ENCODE measurements at places on chromosomes 12 and 14.

GRCh38 chr12:89765959-89766824 is 57.6 kb upstream of the ATP2B1 start:
- no peak for DNase-seq

DNA sequence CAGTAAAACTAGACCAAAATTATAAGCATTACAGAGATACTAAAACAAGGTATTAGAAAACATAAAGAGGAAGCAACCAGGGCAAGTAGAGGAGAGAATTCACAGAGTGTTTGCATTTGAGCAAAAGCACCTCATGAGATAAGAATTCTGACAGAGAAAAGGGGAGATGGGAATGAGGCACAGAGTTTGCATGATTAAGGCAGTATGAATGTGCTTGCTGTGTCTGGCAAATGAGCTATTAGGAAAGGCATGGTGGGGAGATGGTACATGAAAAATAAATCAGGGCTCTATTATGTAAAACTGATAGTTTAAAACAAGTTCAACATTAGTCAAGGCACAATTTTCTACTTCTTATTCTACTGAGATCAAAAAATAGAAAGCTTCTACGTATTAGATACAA is 23.1 kb downstream of the GARIN6 start:
- no peak for DNase-seq

DNA sequence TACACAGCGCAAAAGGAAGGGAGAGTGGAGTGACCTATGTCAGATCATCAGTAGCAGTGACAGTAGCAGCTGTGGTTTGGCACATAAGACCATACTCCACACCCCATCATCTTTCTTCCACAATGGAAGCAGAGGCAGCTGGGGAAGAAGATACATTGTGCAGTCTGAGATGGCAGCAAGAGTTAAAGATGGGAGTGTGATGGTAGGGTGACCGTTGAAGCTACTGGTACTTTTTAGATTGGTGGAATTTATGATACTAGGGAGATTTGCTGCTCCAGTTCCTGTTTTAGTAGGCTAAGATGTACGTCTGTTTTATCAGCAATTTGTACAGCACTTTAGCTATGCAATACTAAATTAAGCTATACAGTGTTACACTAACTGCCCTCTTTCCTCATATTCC is 291.0 kb downstream of the FUT8 start:
- no peak for DNase-seq

GRCh38 chr14:91367173-91368171 is 50.1 kb downstream of the CCDC88C start:
- DNase-seq, result no peak

DNA sequence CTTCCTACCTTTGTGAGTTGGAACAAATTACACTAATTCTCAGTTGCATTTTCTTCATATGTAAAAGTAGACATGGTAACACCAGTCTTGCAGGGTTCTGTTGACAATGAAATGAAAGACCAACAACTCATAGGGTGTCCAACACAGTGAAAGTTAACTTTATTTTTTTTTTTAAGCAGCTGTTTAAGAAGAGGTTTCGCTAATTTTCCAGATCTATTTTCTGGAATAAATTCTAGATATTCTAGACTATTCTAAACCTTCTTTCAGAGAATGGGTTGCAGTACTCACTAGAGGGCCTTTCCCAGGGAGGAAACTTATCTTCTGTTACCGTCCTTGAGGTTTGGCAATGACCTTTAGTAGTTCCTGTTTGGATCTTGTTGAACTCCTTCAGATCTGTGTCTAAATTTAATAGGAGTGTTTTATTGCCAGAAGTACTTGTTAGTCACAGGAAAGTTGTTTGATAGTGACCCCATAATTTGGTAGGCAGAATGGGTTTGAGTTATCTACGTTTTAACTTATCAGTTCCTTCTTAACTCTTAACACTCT is 2.8 kb upstream of the ART4 start:
- no peak for DNase-seq

DNA sequence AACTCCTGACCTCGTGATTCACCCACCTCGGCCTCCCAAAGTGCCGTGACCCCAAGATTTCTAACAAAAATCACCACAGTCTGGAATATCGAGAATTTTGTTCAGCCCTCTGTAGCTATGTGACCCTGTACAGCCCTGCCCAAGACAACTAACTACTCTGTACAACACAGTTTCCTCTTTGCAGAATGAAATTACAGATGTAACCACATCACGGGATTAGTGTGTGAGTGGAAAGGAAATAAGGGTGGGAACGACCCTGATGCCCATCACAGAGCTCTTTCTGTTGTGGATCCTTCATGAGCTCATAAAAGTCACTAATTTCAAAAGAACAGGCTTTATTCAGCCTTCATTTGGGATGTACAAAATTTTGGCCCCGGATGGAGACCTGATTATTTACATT is 50.5 kb upstream of the KRR1 start:
- no peak for DNase-seq

GRCh38 chr14:24115422-24116127 is 826 bp upstream of the NRL start:
- no peak for DNase-seq

GRCh38 chr12:39830852-39831520 is 211.4 kb upstream of the ABCD2 start:
- no peak for DNase-seq

DNA sequence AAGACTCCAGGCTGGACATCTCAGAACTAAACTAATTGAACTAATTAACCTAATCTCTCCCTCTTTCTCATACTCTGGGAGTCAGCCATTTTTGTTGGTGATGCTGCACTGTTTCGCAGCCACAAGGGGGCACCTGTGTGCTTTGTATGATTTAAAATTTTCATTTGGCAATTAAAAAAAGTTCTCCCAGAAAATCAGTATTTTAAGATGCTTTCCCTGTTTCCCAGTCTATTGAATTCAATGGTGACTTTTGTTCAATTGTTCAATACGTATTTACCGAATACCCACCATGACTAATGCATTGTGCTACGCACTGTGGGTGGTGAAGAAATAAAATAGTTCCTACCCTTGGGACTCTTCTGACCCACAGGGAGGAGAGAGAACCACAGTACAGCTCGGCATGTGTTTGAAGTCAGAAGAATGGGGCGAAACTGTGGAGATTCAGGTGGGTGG is 63.7 kb downstream of the ZNF664 start:
- peak; percentile 33 for DNase-seq

DNA sequence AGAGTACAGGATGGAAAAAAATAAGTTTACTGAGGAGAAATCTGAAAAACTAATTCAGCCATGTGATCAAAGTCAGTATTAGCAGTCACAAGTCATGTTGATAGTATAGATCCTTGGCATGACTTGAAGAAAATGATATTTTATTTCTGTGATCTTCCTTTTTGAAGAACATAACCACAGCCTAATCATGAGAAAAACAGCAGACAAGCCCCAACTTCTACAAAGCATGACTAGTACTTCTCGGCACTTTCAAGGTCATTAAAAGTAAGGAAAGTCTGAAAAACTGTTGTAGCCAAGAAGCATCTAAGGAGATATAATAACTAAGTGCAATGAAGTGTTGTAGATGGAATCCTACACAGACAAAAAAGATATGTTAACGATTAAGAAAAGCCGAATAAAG is 264.1 kb upstream of the FOXG1 start:
- DNase-seq, result no peak

DNA sequence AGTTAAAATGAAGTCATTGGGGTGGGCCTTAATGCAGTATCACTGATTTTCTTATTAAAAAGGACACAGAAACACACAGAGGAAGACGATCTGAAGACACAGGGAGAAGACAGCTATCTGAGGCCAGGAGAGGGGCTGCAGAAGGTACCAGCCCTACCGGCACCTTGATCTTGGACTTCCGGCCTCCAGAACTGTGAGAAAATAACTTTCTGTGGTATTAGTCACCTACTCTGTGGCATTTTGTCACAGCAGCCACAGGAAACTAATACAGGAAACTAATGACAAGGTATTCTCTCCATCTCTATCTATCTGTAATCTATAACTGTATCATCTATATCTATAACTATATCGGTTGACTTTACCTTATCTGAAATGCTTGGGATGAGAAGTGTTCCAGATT is 1149.5 kb downstream of the BCL11B start:
- no peak for DNase-seq

DNA sequence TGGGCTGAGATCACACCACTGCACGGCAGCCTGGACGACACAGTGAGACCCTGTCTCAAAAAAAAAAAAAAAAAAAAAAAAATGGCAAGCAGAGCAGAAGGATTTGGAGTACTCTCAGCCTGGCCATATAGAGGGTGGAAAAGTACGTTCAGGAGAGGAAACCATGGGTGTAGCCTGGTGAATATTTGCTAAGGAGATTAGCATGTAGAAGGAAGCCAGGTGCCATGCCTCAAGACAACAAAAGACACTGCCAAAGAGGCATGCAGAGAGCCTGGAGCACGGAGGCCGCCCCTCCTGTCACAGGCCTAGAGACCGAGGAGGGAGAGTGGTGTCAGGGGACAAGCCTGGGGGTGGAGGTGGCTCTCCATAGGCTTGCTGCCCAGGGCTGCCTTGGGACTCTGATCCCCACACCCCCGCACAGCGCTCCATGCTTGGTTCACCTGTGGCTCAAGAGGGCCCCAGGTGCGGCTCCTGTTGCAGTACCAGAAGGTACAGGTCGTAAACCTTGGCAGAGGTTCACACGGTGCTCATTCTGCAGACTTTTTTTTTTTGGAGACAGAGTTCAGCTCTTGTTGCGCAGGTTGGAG is 27.9 kb upstream of the DEGS2 start:
- no peak for DNase-seq

GRCh38 chr14:82710267-82710841 is 1176.7 kb upstream of the SEL1L start:
- peak; percentile 30 for DNase-seq

DNA sequence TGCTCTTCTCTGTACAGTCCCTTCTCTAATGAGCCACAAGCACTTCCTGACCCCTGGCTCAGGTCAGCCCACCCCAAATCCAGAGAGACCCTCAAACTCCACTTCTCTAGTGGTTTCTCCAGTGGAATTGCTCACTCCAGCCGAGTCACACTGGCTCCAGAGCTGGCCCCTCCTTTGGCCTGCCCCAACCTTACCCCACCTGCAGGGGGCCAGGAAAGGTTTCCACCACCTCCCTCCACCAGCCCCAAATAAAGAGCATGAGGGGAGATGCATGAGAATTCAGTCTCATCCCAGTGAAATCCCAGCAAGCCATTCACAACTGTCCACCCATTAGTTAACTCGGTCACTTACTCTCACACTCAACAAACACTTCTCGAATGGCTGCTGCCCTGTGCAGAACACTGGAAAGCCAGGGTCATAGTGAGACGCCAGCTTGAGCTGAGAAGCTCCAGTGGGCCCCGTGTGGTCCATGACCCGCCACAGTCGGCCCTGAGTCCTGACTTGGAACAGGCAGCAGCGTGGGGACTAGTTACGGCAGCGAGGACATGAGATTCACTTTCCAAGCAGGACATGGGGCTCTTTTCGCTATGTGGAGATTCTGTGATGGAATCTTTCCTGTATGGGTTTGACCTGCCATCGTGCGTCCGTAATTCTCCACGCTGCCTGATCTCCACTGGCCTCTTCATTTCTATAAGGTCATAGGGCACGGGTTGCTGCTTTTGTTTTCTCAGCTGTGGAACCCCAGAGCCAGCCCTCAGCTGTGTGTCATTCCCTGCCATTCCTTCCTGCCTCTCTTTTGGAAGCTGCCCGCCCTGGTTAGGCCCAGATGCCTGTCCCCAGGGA is 44.2 kb downstream of the SLC6A12 start:
- no peak for DNase-seq

- no peak for DNase-seq
Measured at GRCh38 chr12:105365231-105365630, 34.7 kb downstream of the C12orf75 start.

- no peak for DNase-seq
Measured at GRCh38 chr14:69711065-69711464, 55.9 kb upstream of the SRSF5 start.

- DNase-seq, result no peak
Measured at GRCh38 chr12:115811929-115812328, 465.6 kb downstream of the MED13L start.

GRCh38 chr14:99929601-99930000 is 135.6 kb upstream of the EVL start:
- DNase-seq, result no peak

DNA sequence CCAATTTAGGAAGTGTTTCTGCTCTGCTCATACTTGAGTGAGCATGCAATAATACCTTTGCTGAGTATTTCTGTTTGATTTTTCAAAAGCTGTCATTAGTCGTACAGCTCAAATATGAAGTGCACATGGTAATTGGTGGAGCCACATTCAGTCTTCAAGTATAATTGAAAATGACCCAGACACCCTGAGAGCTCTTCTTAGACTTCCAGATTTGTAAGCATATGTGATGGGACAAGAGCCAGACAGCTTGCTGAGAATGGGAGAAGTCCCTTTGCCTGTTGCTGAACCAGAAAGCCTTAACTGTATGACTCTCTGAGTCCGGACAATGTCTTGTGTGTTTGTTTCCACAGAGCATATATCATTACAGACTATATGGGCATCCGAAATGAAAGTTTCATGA is 307.3 kb downstream of the TMEM117 start:
- DNase-seq, result no peak

DNA sequence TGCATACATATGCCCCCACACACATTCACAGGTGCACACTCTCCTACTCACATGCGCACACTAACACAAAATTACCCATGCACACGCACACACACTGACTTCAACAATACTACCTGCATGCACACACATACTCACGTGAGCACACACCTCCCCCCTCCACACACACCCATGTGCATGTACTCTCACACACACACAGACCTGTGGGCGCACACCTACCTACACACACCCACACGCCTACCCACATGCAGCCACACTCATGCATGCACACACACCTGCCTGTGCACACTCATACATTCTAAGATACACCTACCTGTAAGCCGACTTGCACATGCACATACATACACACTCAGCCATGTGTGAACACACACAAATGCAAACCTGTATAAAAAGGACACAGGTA is 97.3 kb upstream of the GSC start:
- no peak for DNase-seq

DNA sequence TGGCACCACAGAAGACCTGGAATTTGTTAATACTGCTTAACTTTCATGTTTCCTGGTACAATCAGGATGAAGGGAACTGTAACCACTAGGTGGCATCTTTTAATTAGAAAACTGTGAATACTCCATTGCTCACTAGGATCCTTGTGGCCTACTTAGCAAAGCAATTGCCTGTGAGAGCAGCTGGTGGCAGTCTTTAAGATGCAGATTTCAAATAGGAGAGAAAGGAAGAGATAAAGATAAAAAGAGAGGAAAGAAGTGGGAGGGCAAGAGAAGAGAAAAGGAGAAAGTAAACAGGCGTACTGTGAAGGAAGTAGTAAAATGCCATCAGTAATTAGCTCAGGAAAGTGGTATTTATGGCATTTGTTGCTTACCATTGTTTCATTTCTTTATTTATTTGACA is 114.5 kb downstream of the RAD51B start:
- peak; percentile 79 for DNase-seq
